Globus pallidus (tissue), 1 donor: ENCODE measurements at places on chromosomes 5 and 9.

DNA sequence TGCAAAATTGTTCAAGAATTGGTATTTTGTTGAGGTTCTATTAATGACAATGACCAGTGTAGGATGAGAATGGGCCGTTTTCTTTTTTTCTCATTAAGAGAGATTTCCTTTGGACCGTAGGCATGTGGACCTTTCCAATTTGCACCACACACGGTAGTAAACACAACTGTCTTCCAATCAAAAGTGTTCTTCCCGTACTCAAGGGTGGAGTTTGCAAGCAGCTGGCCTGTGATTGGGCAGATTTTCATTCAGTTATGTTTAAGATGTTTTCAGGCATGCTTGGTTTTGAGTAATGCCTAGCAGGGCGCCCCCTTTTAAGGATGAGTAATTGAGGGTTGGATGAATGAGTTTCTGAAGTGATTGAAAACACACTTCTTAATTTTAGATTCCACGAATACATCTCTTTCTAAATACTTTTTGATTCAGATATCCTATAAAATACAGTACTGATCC is 2.5 kb downstream of the KDM3B start:
- peak; percentile 65 for DNase-seq

DNA sequence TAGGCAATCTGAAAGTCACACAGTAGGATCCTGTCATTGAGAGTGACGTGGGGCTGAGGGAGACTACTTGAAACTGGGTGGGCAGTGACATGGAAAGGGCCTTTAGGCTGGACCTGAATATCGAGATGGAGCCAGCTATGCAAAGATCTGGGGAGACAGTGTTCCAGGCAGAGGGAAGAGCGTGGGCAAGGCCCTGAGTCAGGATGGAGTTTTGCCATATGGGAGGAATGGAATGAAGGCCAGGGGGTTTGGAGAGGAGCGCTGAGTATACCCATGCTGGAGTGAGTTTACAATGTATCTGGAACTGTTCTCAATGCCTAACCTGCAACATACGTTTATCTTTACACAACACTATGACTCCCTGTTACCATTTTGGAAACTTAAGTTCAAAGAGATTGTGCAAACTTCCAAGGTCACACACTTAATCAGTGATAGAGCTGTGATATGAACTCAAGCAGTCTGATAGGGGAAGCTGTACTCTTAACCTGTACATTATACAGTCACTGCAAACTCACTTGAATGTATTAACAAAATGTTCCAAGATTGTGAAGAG is 33.5 kb downstream of the INSYN2B start:
- no peak for DNase-seq

DNA sequence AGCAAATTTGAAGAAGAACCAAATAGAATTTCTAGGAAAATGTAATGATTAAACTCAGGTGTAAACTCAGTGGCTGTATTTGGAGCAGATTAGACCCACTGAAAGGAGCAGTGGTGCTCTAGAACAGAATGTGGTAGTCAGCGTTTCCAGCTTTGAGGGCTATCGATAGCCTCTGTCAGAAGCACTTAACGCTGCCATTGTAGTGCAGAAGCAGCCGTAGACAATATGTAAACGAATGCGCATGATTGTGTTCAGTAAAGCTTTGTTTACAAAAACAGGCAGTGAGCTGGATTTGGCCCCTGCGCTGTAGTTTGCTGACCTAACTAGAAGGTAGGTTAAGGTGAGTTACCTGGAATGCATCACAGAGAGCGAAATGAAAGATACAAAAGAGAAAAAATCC is 72.0 kb downstream of the FAM78A start:
- DNase-seq = no peak

- no peak for DNase-seq
These were observed 64.2 kb downstream of the SPEF2 start for GRCh38 chr5:35681911-35682310.

DNA sequence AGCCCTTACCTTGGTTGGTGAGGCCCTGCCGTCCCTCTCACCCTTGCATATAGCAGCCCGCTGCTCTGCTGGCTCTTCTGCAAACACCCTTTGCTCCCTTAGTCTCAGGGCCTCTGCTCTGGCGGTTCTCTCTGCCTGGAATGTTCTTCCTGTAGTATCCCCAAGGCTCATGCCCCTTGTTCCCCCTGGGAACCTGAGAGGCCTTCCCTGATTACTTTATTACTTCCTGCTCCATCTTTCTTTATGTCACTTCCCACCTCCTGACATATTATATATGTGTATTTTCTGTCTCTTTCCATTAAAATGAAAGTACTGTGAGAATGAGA is 73.9 kb upstream of the SPRY4 start:
- DNase-seq = no peak

DNA sequence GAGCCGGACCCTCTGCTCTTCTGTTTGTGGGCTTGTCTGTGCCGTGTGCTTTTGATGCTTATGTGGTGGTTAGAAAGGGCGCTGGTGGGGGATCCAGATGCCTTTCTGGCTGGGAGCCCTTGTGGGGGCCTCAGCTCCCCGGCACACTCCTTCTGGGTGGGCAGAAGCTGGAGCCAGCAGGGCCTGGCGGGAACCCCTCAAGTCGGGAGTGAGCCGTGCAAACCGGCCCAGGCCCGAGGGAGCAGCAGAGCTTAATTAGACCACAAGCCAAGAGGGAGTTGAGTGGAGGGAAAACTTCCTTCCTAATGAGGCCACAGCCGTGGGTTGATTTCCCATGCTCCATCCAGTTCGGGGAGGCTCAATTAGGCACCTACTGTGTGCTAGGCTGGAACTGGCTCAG is 76.0 kb upstream of the RNU6ATAC start:
- DNase-seq = no peak

DNA sequence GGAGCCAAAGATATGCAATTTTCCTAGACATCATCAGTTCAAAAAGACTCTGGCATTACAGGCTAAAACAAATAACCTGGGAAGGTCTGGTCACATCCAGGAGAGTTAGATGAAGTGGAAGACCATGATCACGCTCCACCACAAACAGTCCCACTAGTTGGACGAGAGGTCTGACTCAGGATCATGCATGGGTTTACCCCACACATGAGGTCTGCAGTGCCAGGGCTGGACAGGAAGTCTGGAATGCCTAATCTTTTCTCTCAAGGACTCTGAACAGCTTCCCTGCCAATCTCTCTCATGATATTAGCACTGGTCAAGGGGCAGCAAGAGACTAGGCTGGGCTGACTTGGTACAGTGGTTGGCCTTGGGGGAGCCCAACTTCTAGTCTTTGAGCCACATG is 7.1 kb downstream of the PRUNE2 start:
- DNase-seq = no peak

DNA sequence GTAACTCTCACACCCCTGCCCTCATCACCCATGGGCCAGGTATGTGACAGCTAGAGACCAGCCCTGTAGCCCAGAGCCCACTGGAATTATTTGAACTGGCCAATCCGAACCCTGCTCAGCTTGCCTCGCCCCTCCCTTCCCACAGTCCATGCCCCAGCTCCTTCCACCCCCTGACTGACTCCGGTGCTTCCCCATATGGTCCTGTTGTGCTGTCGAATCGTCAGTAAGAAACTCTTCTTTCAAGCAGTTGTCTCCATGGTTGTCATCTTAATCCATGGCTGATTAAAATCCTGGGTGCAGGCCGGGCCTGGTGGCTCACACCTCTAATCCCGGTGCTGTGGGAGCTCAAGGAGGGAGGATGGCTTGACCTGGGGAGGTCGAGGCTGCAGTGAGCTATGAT is 118.5 kb downstream of the COL23A1 start:
- no peak for DNase-seq

DNA sequence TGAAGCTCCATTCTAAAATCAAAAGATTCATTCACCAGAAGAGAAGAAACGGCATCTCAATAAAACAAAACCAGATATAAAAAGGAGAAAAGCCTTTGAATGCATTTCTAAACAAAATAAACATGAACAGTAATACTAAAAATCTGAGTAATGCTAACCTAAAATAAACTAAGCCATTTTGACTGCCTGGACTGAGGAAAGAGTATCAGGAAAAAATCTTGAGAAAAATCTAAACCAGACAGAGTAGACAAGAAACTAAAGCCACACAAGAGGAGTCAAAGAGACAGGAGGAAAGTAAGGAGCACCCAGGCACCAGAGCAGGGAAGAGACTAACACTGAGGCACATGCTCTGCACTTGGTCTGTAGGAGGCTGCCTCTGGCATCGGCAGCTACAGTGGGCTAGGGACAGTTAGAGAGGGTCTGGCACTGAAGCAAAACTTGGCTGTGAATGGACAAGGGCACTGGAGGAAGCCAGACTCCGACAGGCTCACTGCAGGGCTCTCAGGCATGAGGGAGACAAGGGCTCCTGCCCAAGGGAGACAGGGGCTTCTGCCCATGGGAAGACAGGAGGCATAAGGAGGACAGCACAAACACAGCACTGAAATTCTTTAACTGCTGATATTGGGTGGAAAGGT is 50.2 kb downstream of the DROSHA start:
- peak; percentile 16 for DNase-seq

DNA sequence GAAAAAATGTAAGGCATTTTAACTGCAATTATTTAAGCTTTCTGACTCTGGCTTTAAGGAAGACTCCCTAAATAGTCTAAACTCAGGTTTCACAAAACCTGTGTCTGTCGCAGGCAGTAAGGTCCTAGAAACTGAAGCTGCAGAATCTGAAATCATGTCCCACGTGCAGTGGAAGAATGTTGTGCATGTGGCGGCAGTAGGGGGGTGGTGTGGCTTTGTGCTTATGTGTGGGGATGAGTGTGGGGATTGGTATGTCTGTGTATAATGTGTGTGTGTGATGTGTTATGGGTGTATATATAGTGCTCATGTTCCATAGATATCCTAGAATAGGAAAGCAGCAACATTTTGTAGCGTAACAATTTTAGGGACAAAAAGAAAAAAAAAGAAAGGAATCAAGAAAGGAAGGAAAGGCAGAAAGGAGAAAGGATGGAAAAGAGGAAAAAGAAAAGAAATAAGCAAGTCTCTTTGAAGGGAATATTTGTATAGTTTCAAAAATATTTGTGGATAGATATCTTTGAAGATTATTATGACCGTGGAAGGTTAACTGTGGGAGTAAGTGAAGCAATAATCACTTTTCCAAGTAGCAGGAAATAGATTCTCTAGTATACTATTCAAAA is 6.6 kb downstream of the ANKDD1B start:
- DNase-seq = no peak

- no peak for DNase-seq
These were observed 37.8 kb upstream of the KIF2A start for GRCh38 chr5:62268234-62268633.

DNA sequence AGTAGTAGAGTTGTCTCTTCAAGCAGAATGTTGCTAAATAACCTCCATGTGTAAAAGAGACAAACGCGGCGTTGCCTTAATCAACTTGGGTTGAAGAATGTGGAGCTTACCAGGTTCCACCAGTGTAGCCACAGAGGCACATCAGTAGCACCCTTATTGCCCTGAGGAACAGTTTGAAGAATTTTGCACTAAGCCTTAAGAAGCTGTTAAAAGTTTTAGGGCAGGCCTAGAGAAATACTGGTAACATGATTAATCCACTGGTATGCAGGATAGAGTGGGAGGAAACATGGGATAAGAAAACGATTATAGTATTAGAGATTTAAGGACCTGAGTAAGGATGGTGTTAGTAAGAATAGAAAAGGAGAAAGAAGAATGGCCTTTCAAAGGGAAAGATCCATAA is 100.6 kb downstream of the ZCCHC7 start:
- DNase-seq = no peak

DNA sequence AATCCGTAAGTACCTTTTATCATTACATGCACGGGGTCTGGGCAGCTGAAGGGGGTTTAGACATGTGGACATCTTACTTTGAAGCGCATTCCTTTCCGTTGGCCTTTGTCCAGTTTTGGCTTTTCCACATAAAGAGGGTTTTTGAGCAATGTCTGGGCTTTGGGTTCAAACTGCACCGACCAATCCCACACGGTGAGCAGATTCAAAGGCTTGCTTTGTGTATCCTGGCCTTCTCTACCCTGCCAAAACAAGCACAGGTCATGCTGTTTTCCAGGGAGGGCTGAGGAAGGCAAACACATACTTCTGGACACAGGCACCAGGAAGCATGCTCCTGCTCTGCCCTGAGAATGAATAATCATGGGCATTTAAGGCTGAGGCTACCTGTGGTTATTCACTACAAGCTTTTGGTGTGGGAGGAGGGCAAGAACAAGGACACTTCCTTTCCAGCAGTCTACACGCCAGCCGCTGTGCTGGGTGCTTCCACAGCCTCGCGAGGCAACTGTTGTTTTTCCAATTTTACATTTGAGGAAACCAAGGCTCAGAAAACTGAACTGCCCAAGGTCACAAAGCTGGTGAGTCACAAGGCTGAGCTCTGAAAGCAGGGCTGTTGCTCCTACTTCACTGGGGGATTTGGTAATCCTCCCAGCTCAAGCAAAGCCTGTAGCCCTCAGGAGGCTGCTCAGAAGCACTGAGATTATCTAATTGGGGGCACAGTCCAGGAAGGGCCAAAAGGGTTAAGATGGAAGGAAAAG is 59.8 kb upstream of the GOLPH3 start:
- DNase-seq = peak; percentile 30

GRCh38 chr9:20417373-20418080 is 204.8 kb downstream of the MLLT3 start:
- DNase-seq = no peak

DNA sequence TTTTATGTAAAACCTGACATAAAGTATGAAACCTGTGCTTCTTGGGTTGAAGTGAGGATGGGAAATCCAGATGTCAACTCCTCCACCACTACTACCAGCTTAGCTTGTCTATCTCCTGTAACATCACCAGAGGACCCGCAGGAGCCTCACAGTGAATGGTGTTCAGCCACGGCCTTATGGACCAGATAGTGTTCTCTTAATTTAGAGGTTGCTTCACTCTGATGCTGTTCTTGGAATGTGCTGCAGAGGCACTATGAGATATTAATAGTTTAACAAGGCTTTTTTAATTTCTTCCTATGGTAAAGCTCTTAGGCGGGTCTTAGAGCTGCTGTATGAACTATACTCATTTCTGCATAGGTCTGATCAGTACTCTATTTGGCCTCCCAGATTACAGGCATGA is 27.9 kb downstream of the NFX1 start:
- no peak for DNase-seq

DNA sequence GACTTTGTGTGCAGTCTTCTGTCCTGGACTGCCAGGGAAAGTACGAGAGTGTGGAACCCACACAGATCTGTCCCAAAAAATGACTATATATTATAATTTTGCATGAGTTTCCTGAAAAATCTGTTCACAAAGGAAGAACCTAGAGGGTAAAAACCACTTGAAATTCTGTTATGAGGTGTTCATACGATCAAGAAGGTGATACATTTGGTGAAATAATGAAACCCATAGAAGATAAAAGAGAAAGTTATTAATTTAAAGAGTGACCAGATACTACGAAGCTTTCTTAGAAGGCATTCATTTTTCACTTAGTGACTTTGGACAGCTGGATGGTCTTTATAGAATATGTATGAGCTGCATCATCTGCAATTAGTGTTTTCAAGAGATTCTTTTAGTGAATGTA is 32.9 kb downstream of the SLC12A2 start:
- no peak for DNase-seq
